ENCODE measurements at places on chromosomes 6 and 20.

DNA sequence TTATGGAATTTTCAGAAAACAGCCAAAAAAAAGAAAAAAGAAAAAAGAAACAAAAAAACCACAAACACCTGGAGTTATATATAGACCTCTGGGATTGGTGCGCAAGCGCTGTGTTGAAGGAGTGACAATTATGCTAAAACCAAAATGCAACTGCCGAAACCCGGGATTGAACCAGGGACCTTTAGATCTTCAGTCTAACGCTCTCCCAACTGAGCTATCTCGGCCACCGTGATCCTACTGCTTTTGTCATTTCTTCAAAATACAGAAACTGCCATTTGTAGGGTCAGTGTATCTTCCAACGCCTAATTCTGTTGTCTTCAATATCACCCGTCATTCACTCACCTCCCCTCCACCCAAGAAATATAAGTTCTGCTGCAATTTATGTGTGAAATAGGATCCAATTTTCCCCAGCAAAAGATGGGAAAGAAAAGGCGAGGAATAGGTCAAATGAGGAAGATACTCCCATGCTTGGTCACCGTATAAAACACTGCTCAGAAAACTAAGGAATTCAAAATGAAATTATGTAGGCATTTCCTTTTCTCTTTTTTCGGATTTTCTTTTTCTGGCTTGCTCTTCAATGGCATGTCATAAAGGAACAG lies 116.0 kb downstream of the TRIM27 start:
- no peak for DNase-seq

GRCh38 chr6:73443555-73443954 lies 8.5 kb downstream of the CGAS start:
- no peak for DNase-seq

DNA sequence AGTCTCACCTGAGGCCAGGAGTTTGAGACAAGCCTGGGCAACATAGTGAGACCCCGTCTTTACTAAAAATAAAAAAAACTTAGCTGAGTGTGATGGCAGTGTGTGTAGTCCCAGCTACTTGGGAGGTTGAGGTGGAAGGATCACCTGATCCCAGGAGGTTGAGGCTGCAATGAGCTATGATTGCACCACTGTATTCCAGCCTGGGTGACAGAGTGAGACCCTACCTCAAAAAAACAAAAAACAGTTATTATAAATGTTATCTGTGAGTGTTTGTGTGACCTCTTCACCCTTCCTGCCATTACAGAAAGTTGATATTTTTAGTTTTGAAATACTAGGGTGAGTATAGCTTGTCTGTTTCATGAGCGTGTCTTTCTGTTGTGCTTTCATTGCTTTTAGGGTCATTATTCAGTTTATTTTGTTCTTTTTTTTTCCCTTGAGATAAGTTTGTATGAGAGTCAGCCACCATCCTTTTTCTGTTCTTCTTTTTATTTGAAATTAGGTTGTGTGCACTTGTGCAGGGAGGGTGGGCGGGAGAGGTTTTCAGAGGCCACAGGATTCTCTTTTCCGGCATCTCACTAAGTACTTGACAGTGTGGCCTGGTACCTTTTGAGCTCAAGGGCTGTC lies 26.2 kb downstream of the CDYL start:
- DNase-seq = no peak

DNA sequence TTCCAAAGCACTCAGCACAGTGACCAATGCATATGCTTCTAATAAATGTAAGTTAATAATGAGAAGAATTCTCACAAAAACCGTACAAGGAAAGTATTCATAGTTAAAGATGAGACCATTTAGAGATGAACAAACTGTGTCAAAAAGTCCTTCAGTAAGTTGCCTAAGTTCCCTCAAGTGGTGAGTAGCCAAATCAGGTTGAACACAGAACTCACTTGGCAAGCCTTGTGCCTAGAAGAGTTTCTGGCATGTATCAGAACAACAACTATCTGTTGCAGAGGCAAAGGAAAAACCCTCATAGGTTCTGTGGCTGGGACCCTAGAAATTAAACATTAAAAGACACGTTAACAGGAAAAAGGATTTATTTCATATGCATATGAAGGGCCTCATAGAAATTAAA lies 129.6 kb upstream of the DOK5 start:
- no peak for DNase-seq

DNA sequence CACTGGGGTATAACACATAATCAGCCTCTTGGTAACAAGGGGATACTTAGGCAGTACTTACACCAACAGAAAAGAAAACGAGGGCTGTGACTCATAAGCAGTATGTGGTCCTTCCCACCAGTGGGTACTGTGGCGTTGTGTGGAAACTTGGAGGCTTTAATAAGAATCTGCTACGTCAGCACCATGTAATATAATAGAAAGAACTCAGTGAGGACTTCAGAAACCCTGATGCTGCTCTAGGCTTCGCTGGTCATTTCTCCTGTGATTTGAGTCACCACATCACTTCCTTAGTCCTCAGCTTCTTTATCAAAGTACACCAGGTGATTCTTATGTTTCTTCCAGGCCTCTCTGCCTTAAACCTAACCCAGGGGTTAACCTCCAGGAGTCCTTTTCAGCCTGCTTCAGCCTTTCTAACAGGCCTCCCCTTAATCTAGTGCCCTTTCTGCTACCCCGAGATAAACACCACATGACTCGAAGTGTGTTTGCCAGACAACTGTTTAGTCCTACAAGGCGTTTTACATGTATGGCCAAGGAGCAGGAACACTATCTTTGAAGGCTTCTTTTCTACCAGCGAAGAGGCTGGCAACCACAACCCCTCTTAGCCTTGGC lies 68.5 kb downstream of the FYN start:
- peak; percentile 61 for DNase-seq

GRCh38 chr20:19540392-19540791 lies 217.7 kb upstream of the RIN2 start:
- peak; percentile 35 for DNase-seq
